ENCODE measurements at places on chromosomes 2 and 18.

DNA sequence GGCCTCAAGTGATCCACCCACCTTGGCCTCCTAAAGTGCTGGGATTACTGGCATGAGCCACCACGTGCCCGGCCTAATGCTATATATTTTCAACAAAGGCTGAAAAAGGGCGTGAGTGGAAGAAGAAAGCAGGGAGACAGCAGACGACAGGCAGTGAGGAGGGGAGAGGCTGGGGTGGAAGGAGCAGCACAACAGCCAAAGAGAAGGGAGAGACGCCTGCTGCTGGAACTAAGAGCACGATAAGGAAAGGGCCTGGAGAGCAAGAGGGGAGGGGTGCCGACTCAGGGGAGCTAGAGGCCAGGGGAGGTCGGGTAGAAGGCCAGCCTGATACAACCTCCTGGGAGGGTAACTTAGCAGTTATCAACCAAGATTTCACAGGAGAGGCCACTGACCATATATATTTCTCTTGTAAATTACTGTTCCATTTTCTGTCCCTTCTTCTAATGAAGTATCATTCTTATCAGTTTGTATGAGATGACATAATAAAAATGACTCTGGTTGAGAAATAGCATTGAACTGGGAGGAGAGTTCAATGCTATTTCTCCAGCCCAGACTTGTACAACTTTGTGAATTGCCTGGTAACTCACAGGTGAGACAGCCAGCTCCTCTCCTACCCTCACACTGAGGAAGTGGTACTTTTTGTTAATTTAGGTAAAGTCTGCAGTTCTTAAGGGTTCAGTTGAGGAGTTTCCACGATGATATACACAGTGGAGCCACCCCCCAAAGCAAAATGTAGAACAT is 5.8 kb upstream of the RNU4ATAC start:
- DNase-seq, result no peak

DNA sequence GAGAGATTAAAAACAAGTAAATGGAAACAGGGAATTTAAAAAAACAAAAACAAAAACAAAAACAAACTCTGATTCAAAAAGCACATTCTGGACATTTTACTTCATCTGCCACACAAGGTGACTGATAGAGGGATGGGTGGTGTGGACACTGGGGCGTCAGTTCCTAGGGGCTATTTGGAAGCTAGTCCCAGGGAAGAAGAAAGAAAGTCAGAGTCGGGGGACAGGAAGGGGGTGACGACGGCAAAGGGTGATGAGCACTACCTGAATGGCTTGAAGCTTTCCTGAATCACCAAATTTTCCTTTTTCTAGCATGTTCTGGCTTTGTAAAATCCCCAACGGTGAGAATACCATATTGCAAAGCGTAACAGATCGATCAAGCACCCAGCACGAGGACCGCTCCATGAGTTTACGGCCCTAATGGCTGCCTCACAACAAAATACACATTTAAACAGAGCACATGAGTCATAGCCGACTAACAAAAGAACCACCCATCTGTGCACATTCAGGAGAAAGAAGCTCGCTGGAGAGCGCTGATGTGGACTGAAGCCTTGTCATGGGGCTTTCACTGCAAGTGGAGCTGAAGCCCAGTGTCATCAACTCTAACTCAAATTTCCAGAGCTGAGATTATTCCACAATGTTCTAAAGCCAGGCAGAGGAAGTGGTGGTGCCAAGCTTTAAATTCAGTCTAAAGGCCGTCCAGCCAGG is 178.9 kb downstream of the LNPK start:
- DNase-seq, result no peak

DNA sequence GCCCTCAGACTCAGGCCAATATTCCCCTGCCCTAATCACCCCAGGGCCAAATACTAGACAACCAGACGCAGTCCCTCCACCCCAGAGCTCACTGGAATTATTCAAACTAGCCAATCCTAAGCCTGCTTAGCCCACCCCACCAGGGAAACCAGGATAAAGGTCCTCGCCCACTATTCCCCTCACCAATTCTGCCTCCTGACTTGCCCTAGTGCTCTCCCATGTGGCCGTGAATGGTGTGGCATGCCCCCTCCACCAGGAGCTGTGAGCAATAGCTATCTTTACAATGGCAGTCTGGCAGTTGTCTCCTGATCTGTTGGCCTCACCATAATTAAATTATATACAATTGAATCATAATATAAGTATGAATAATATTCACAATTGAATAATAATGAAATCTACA is 42.3 kb downstream of the FAM124B start:
- no peak for DNase-seq

- no peak for DNase-seq
Observed at GRCh38 chr2:207640661-207641060, 15.5 kb upstream of the METTL21A start.

DNA sequence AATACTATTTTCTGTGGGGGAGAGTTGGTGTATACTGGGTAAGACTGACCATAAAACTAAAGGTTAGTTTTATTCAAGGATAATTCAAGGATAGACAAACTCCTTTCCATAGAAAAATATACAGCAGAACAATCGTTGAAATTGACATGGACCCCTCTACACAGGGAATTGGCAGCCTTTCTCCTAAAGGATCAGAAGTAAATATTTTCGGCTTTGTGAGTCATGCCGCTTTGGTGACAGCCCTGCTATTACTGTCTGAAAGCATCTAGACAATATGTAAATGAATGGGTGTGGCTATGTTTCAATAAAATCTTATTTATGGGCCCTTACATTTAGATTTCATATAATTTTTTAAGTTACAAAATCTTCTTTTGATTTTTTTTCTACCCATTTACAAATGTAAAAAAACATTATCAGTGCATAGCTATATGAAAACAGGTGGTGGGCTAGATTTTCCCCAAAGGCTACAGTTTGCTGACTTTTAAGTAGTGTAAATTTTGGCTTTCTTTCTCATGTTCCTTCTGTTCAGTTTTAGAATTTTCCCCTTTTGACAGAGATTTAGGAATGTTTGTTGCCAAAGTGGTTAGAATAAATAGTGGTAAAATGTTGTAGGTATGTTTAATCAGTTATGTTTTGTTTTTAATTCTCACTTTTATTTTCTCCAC is 270.6 kb downstream of the DCC start:
- DNase-seq, result no peak

All from posterior vena cava (tissue), 2 donors.